Suprapubic skin (tissue), 4 donors: ENCODE measurements at places on chromosomes 1 and 21. TPM values are rescaled to one million over a fixed set of nuclear protein-coding genes. Genes with fewer than 3 reads are reported as not detected.

- no peak overlapping the region for H3K4me3 ChIP-seq
- no peaks in the 10 kb centered on the region for H3K36me3 ChIP-seq
- no peak for DNase-seq
- H3K27ac ChIP-seq, result no peak overlapping the region
- peaks cover 29% of the 10 kb centered on the region for H3K27me3 ChIP-seq
These were observed 35.7 kb downstream of the WNT3A start for GRCh38 chr1:228042508-228042907.

DIRAS3 gene
- total RNA-seq, result 1.9 TPM

GPX7 gene
- total RNA-seq, result 7.5 TPM

- H3K4me3 ChIP-seq, result no peak overlapping the region
- peaks cover 98% of the 10 kb centered on the region for H3K27me3 ChIP-seq
- H3K4me1 ChIP-seq, result peaks cover 28% of the 10 kb centered on the region
- no peak for DNase-seq
These were observed 6.8 kb downstream of the OLIG2 start for GRCh38 chr21:33032434-33033047.

GRCh38 chr1:183901748-183902330, 96.9 kb downstream of the RGL1 start:
- no peak overlapping the region for H3K27ac ChIP-seq
- no peak overlapping the region for H3K4me3 ChIP-seq
- no peaks in the 10 kb centered on the region for H3K27me3 ChIP-seq
- no peak for DNase-seq
